ENCODE measurements at places on chromosomes 1 and 21.

- no peak for DNase-seq
These were observed 127.9 kb downstream of the CLIC6 start for GRCh38 chr21:34796518-34797200.

GRCh38 chr1:18934205-18935000, 22.1 kb downstream of the IFFO2 start:
- no peak for DNase-seq

DNA sequence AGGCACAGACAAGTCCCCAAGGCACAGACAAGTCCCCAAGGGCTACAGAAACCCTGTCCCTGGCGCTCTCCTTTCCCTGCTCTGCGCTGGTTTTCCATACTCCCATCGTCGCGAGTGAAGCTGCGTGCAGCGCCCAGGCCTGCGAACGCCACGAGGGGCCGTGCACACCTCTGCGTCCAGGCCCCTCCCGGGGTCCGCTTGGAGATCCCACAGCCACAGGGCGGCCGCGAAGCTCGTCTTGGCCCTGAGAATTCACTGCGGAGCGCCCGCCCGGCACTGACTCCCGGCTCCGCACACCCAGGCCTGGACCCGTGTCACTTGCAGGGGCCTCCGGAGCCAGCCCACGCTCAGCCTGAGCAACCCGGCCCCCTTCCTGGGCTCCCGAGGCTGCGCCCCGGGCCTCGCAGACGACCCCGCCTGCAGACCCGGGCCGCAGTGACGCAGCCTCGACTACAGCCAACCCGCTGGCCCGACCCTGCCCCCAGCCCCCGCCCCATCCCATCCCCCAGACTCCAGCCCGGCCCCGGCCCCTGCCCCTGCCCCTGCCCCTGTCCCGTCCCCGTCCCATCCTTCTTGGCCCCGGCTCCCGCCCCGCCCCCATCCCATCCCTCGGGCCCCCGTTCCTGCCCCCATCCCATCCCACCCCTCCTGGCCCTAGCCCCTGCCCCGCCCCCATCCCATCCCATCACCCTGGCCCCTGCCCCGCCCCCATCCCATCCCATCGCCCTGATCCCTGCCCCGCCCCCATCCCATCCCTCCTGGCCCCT, 841 bp downstream of the POFUT2 start:
- no peak for DNase-seq

DNA sequence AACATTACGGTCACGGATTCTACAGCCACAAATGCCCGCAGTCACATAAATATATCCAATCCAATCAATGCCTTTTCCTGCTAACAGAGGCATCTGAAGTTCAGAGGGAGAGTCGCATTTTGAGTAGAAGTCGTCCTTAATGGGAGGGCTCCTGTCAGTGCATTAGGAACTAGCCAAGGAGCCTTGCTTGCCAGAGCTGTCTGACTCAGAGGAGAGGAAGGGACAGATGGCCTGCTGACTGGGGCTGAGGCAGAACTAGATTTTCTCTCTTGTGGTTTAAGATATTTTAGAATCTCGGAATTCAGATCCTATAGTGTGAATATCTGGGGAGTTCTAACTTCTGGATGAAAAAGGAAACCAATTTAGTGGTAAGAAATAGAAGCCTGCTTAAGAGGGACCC, 10.6 kb downstream of the XKR8 start:
- no peak for DNase-seq

GRCh38 chr1:215508311-215508710, 58.8 kb upstream of the KCTD3 start:
- no peak for DNase-seq

DNA sequence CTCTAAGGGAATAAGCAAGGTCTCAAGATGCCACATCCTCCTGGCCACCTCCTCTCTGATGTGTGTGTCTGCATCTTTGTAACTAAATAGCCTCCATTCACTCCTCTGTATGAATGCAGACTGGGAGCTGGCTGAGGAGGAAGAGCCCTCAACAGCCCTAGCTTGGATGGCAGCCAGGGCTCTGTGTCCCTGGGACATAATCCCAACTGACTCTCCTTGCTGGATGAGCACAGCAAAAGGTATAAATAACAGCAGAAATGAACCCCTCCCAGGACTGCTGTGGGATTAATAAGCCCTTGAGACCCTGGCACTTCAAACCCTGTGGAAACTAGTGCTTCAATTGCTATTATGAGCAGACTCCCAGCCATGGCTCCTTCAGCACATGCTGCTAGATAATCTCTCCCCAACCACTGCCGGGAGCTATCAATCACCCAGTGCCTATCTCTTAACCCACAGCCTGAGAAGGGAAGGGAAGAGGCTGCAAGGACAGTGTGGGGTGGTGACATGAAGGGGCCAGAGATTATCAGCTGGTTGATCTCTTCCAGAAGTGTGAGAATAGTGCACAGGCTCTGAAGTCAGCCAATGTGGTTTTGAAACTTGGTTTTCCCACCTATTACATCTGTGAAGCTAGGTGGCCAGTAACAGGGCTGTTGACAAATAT, 152.2 kb downstream of the TNR start:
- no peak for DNase-seq

- DNase-seq = no peak
These were observed 24.3 kb downstream of the TSPAN2 start for GRCh38 chr1:115065021-115065420.

DNA sequence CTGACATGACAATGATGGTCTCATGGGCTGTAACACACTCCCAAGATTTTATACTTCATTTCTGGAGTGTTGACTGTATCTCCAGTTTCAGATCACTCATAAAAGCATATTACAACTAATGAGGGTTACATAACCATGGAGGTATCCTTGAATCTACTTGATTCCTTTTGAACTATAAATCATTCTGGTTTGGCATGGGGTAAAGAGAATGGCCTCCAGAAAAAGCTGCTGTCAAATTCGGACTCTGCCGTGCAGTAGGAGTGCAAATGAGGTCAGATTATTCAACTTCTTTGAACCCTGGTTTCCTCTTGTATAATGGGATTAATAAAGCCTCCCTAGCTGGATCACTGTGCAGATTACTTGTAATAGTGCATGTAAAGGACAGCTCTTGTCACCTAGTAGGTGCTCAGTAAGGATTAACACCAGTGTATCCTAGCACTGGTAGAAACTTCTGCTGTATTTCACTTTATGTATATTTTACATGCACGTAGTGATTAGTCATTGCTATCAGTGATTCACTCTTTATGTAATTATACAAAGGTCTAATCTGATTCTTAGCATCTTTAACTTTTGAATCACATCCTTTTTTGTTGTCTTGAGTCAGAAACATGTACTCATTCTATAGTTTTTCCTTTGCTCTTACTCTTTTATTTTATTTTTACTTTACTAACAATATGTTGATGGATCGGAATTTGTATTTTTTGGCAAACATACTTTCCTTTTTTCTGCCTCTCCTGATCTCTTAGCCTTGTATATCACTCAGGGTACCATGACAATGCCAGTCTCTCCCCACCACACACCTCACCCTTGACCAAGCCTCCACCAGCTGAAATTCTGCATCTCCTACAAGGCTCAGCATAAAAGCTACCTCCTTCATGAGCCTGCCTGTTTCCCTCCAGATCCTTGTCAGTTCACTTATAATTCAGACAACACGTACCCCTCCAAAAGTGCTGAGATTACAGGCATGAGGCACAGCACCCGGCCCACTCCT, 3.2 kb downstream of the LRRC8C start:
- DNase-seq = no peak

- no peak for DNase-seq
These were observed 25.4 kb downstream of the PLA2G4A start for GRCh38 chr1:186854102-186854501.

GRCh38 chr1:9657521-9658032, 6.0 kb downstream of the PIK3CD start:
- DNase-seq = no peak

DNA sequence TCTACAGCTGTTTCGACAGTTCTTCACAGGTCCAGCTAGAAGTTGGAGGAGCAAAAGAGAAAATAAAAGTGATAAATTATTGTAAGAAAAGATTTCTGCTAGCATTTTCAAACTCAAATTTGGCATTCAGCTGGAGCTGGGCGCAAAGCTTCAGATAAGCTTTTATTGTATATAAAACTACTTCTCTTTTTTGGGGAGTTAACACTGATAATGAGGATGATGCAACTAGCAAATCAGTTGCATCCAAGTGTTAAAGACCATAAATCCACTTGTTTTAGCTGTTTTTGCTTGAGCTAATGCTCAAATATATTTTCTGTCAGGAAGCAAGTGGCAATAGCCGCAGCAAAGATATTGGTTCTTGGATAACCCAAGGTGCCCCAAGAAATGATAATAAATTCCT, 127.1 kb upstream of the PKN2 start:
- no peak for DNase-seq

DNA sequence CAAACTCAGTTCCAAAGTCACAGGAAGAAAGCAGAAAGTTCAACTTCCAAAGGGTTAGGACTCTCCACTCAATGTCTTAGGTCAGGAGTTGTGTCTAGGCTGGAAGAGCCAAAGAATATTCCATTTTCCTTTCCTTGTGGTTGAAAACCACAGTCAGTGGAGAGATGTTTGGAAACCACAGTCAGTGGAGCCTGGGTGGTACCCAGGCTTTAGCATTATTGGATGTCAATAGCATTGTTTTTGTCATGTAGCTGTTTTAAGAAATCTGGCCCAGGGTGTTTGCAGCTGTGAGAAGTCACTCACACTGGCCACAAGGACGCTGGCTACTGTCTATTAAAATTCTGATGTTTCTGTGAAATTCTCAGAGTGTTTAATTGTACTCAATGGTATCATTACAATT, 11.7 kb downstream of the ATF3 start:
- no peak for DNase-seq

- no peak for DNase-seq
These were observed 333.4 kb downstream of the CHRM3 start for GRCh38 chr1:239719642-239720258.

- DNase-seq = no peak
These were observed 185.0 kb downstream of the MATN1 start for GRCh38 chr1:30538226-30538992.

- DNase-seq = no peak
These were observed 271.7 kb upstream of the SNX7 start for GRCh38 chr1:98389809-98390208.

GRCh38 chr1:192604979-192605620, 29.5 kb downstream of the RGS1 start:
- no peak for DNase-seq

DNA sequence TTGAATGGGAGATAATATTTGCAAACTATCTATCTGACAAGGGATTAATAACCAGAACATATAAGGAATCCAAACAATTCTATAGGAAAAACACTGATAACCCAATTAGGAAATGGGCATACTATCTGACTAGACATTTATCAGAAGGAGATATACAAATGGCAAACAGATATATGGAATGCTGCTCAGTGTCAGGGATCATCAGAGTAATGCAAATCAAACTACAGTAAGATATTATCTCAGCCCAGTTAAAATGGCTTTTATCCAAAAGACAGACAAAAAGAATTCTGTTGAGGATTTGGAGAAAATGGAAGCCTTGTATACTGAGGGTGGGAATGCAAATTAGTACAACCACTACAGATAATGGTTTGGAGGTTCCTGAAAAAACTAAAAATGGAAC, 758.0 kb upstream of the B3GALT2 start:
- no peak for DNase-seq

GRCh38 chr1:69401879-69402278, 165.8 kb upstream of the LRRC7 start:
- DNase-seq = no peak

DNA sequence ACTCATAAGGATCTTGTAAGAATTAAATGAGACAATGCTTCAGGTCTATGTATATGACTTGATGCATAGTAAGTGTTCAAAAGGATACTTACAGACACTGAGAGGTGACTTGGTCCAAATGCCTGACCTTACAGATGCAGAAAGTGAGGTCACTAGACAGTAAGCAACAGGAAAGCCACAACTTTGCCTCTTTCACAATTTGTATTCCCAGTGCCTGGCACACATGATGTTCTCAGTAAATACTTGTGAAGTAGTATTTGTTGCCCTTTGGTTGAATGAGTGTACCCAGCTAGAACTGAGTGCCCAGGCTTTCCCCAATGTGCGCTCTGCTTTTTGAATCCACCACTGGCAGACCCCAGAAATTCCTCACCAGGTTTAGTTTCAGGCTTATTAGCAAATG, 105.1 kb downstream of the BEND5 start:
- no peak for DNase-seq

- DNase-seq = no peak
These were observed 674.3 kb upstream of the RGS18 start for GRCh38 chr1:191483988-191484387.

DNA sequence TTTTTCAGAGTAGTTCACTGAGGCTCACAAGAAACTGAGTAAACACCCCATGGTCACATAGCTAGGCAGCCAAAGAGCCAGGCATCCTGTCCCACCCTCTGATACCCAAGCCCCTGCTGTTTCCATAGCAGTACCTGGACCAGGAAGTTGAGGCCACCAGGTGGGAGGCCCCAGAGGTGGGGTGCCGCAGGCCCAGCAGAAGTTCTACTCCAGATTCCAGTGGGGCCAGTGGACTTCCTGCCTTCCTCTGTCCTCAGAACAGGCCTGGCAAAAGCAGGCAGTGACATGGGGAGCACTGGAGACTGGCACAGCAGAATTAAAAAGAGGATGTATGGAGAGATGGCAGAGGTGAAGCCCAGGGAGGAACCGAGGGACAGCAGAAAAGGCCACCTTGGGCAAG, 19.0 kb downstream of the FOXO6 start:
- no peak for DNase-seq

DNA sequence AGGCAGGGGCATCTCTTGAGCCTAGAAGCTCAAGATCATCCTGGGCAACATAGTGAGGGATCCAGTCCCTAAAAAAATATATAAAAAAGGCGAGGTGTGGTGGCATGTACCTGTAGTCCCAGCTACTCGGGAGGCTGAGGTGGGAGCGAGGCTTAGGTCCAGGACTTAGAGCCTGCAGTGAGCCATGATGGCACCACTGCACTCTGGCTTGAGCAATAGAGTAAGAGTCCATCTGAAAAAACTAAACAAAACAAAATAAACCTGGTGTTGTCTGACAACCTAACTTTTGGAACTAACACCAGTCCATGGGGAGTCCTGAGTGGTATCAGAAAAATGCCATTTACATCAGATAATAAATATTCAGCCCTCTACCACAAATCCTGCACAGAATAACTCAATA, 110.1 kb upstream of the NRIP1 start:
- no peak for DNase-seq

DNA sequence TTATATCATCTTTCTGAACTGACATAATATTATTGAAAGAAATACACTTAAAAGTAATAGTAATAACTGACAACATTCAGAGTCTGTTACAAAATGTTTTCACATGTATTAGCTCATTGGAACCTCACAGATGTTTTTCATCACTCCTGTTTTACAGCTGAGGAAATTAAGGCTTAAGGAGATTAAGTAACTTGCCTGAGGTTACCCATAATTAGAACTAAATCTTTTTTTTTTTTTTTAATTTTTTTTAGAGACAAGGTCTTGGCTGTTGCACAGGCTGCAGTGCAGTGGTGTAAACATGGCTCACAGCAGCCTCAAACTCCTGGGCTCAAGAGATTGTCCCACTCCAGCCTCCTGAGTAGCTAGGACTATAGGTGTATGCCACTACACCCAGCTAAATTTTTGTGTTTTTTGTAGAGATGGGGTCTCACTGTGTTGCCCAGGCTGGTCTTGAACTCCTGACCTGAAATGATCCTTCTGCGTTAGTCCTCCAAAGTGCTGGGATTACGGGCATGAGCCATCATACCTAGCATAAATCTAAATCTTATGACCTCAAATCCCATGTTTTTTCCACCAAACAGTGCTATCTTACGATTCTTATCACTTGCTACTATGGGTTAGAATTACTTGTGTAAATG, 64.7 kb upstream of the MACF1 start:
- no peak for DNase-seq

Measured in nucleus accumbens (tissue), 56 donors.